Stimulated activated CD8-positive, alpha-beta memory T cell treated with anti-CD3 and anti-CD28 coated beads, Interleukin-4, amount 100 ng/mL, for 4 hours (primary cell): ENCODE measurements at places on chromosomes 6 and 20.

- peak; percentile 10 for DNase-seq
Measured at GRCh38 chr6:132813173-132813856, 1.1 kb upstream of the RPS12 start.

DNA sequence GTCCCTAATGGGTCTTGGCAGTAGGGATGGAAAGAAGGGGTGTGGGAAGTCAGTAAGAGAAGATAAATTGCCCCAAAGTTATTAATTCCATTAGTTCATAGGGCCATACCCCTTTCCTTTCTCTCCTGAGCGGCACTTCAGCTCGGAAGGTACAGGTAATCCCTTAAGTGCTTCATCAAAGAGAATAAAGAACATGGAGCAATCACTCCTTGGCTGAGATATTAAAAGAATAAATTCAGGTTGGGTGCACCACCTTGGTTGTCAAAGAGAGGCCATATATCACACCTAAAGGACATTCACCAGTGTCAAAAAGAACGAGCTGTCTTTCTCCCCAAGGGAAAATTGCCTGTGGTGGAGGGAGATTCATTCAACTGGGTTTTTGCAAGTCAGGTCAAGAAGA is 87.5 kb downstream of the EDN3 start:
- DNase-seq: no peak

GRCh38 chr6:90759664-90760063 is 172.8 kb upstream of the MAP3K7 start:
- DNase-seq: no peak

GRCh38 chr6:80094017-80094416 is 12.5 kb upstream of the BCKDHB start:
- no peak for DNase-seq

GRCh38 chr20:32034581-32035425 is 17.2 kb upstream of the HCK start:
- DNase-seq: no peak

GRCh38 chr6:170151804-170152123 is 139.1 kb downstream of the DLL1 start:
- no peak for DNase-seq

DNA sequence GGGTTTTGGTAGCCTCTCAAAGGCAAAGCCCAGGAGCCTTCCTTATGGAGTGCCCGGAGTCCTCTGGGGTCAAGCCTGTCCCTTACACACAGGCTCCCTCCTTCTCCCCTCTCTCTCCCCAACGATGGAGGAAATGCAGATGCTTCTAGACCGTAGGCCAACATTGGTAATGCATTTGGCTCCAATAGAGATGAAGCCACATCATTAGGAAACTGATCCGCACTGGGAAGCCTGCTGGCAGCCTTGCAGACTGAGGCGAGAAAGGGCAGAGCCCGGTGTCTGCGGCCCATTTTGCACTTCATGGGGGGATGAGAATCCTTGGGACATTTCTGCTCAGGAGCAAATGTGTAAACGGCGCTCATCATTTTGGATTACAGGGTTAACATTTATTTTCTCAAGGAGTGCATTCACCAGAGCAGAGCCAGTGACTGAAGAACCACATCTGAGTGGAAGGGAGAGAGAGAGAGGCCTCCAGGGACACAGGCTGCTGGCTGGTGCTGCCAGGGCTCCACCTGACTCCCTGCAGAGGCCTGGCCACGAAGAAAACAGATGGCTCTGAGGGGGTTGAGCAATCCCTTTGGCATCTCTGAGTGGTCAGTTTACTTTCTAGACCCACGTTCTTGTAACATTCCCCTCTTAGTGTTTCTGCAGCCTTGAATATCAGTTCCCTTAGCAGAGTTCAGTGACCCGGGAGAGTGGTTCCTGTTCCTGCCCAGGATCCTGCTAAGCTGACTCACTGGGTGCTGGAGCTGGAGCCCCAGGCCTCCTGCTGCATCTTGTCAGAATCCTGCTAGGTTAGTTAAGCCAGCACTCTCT is 4.4 kb upstream of the CST3 start:
- no peak for DNase-seq

GRCh38 chr6:10235344-10235743 is 179.5 kb downstream of the TFAP2A start:
- DNase-seq: no peak

DNA sequence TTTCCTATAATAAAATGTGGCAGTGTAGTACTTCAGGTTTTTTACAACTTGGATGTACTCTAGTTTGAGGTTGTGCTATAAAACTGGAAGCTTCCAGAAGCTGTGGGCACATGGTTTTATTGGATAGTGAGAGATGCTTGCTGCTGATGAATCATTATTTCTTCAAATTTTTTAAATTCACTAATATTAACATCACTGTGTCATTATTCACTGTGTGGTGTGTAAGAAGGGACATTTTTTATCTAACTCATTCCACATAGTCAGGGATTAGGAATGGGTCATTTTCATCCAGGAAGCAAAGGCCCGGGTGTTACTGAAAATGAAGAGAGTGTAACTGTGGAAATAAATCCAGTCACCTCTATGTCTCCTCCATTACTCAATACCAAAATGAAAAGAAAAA is 421.0 kb downstream of the TENT5A start:
- DNase-seq: no peak

DNA sequence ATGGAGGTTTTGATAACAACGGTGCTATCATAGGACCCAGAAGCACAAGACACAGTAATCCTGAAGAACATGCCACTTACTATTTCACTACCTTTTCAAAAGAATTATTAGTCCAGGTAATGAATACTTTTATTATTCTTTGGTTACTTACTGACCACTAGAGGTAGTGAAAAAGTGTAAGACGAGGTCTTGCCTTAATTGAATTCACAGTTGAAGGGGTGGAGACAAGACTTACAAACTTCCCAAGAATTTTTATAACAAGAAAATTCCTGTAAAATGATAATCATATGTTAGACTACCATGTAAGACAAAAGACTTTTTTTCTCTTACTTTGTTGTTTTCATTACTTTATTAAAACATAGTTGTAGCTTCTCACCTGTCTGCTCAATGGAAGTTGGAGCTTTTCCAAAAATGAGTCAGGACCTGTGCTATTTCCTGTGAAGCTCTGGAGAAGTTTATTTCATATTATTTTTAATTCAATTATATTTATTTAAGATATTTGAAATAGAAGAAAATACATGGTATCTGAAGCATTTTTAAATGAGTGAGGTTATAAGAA is 52.4 kb downstream of the DOP1A start:
- DNase-seq: no peak

DNA sequence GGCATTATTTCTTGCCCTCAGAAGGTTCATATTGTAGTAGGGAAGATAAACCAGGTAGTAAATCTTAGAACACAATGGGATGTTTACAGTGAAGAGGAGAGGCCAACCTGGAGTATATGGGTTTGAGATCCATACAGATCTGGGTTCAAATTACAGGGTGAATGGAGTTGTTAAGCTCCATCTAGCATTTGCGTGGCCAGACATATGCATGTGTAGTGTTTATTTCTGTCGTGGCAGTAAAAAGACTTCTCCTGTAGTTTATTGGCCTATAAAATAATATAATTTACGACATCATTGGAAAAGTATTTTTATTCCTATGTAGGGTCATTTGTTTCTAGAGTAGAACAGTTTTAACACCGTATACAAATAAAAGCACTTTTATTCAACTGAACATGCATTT is 25.2 kb upstream of the TULP4 start:
- DNase-seq: no peak

DNA sequence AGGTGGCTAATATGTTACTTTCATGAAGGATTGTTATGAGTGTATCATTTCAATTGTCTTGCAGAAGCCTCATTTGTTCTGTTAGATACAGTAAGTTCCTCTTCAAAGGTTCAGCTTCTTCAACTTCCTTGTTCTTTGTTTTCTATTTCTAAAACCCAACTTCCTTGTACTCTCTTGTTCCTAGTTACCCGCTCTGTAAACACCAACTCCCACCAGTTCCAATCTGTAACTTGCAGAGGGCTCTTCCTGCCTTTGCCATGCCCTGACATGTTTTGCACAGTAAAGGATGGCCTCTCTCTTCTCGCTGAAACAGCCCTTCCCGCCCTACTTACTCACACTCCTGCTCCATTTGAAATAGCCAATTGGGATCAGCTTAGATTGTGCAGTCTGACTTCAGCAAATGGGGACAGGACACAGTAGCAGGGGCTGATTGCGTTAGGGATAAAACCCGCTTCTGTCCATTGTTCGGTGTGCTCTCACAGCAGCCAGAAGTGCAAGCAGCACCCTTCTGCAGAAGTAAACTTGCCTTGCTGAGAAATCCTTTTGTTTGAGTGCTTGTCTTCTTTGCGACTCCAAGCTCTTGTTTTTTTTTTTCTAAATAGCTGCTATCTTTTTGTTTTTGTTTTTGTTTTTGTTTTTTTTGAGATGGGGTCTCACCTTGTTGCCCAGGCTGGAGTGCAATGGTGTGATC is 45.9 kb upstream of the POU5F1 start:
- DNase-seq: no peak

- no peak for DNase-seq
Measured at GRCh38 chr6:42243046-42243445, 25.4 kb upstream of the MRPS10 start.

DNA sequence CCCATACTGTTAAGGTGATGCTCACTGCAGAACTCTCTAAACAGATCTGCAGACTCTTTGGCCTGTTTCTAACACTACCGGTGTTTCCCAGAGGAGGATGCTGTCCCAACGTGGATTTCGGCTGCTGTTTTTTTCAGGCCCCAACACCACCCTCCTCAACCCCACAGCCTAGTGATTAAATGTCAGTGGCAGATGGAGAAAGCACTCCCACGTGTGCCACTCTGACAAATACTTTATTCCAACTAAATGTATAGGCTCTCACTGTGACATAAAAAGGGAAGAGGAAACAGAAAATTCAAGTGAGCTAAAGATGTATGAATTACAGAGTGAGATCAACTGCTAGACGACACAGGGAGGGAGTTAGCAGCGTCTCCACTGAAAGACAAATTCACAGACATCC is 3.6 kb downstream of the TBC1D20 start:
- DNase-seq: no peak

GRCh38 chr6:113859349-113860180 is 2.4 kb downstream of the MARCKS start:
- DNase-seq: no peak

DNA sequence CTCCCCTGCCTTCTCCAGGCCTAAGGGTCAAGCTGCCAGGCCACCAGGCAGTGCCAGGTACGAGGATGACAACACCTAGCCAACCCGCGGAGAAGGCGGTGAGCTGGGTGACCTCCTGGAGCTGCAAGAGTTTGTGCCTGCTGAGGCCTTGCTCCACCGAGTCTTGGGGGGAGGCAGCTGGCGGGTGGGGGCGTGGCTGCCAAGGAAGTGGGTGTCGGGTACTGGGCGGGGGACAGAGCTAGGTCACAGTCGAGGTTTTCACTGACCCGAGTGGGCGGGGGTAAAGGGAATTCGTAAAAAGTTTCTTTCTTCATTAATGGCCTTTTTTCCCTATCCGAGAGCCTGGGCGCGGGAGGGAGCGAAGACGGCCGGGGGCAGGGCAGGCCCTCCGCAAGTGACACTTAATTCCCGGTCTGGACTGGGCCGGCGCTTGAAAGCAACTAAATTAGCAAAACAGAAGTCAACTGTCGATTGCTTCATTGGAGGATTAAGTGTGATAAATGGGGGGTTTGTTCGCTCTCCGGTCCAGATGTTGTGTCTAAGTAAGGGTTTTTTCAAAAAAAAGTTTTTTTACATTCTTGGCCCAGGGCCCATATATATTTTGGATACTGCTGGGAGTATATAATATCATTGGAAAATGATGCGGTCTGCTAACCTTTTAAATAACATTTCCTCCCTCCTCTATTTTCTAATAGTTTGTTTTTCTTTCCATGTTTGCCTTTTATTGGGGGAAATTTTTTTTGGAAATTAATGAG is 43.1 kb upstream of the FOXP4 start:
- no peak for DNase-seq

DNA sequence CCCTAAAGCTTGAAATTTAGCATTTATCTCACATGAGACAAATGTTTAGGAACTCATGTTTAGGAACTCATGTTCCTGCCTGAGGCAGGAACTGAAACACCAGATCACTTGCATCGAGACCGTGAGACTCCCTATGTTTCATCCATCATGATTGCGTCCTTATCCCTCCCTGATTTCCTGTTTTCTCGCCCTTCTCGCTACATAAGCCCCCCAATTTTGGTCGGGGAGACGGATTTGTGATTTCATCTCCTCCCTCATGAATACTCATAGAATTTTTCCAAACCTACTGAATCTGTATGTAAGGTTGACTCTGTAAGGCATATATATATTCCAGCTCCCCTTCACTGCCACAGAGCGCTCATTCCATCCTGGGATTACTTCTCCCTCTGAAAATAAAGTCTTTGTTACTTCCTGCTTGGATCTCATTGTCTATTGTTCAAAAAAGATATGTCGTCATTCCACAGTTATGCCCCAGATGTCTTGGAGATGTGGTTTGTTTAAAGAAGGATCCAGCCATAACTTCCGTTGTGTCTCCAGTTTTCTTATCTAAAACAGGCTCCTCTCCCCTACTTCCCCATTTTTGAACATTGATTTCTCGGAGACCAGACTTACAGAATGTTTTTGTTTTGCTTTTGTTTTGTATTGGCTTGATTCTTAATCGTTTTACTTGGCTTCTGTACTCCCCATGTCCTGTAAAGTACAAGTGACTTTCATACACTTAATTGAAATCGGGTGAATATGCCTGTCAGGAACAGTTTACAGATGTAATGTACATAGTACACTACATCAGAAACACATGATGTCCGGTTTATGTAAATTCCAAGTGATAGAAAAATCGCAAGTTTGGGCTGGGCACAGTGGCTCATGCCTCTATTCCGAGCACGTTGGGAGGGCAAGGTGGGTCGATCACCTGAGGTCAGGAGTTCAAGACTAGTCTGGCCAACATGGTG is 118.7 kb downstream of the HFE start:
- no peak for DNase-seq

DNA sequence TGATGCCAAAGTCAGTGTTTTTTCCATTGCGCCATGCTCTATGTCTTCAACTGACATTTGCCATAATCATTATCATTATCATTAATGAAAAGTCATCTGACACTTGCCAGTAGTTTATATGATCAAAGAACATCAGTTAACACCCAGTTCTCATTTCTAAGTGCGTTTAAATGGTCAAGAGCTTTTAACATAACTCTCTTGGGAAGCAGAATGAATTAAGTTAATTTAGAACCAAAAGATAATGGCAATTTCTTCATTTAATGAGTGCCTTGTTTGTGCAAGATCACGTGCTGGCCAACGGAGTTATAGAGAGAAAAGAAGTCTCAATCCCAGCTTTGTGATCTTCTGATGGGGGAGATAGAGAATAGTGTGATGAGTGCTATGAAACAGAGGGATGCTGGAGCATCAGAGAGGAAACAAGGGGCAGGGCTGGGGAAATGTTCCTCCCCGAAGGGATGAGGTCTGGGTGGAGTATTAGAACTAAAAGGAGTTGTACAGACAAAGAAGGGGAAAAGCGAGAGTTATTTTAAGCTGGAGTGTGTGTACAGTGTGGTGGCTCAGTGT is 20.3 kb downstream of the ANKS1A start:
- DNase-seq: no peak

GRCh38 chr20:53291548-53291947 is 302.1 kb downstream of the ZNF217 start:
- DNase-seq: no peak

GRCh38 chr20:41202426-41202825 is 65.1 kb downstream of the PLCG1 start:
- no peak for DNase-seq
